Activated naive CD4-positive, alpha-beta T cell treated with anti-CD3 and anti-CD28 coated beads for 36 hours (primary cell): ENCODE measurements at places on chromosomes 6 and 20. TPM values are rescaled to one million over a fixed set of nuclear protein-coding genes. Genes with fewer than 3 reads are reported as not detected.

MRAP2 gene
- total RNA-seq, result not detected

LAMA2 gene
- total RNA-seq, result 0.86 TPM

OTOR gene
- not detected for total RNA-seq

GJA10 gene
- not detected for total RNA-seq

RAB44 gene
- total RNA-seq, result 0.05 TPM

SCRT2 gene
- total RNA-seq, result not detected

SNX21 gene
- total RNA-seq, result 0.72 TPM

DLGAP4 gene
- total RNA-seq, result 13.7 TPM

RIPPLY2 gene
- not detected for total RNA-seq

CCDC167 gene
- 57.1 TPM for total RNA-seq

SLC17A9 gene
- total RNA-seq, result 20.6 TPM

CRIP3 gene
- total RNA-seq, result 2.9 TPM

GSTA2 gene
- not detected for total RNA-seq

FOXA2 gene
- not detected for total RNA-seq

BNIP5 gene
- not detected for total RNA-seq

IL17A gene
- not detected for total RNA-seq

RIMS1 gene
- not detected for total RNA-seq

MTFR2 gene
- total RNA-seq, result 19.2 TPM

ECT2L gene
- total RNA-seq, result not detected

KCNK5 gene
- total RNA-seq, result 9.2 TPM

PRDM1 gene
- total RNA-seq, result 3.4 TPM

FOXC1 gene
- not detected for total RNA-seq

SMPD2 gene
- 9.7 TPM for total RNA-seq

CFAP61 gene
- not detected for total RNA-seq

RIMS4 gene
- 0.07 TPM for total RNA-seq

RSPH4A gene
- total RNA-seq, result not detected

SEMG1 gene
- total RNA-seq, result not detected

ABHD16B gene
- not detected for total RNA-seq

GNAS-AS1 gene
- 1.9 TPM for total RNA-seq

LKAAEAR1 gene
- 0.62 TPM for total RNA-seq

SLC35B2 gene
- total RNA-seq, result 7.3 TPM

SAMD3 gene
- total RNA-seq, result 1.0 TPM

SUMO4 gene
- 5.9 TPM for total RNA-seq

WFDC12 gene
- total RNA-seq, result not detected

KIF6 gene
- 0.30 TPM for total RNA-seq

CD24 gene
- not detected for total RNA-seq

TREM2 gene
- total RNA-seq, result not detected

VSX1 gene
- not detected for total RNA-seq
